Stimulated activated CD4-positive, alpha-beta T cell treated with anti-CD3 and anti-CD28 coated beads, TNF-alpha, amount 100 ng/mL, for 48 hours (primary cell): ENCODE measurements at places on chromosomes 3 and 15.

GRCh38 chr3:123058505-123058904 lies 8.3 kb upstream of the PDIA5 start:
- DNase-seq, result no peak

DNA sequence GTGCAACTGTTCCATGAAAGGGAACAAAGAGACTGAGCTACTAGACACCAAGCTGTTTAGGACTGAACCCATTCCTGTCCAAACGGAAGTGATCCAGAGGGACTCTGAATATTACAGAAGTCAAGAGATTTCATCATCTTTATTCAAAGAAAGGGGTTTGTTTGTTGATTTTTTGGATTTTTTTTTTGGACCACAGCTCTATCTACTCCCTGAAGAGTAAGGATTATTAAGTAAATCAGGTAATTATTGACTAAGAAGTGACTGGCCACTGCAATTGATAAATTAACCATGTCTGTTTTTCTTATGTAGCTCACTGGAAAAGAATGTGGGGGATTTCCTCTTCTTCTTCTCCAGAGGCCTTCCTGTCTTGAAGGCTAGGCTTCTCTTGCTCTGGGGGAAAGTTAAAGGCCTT lies 146.6 kb upstream of the TPM1 start:
- DNase-seq, result no peak

DNA sequence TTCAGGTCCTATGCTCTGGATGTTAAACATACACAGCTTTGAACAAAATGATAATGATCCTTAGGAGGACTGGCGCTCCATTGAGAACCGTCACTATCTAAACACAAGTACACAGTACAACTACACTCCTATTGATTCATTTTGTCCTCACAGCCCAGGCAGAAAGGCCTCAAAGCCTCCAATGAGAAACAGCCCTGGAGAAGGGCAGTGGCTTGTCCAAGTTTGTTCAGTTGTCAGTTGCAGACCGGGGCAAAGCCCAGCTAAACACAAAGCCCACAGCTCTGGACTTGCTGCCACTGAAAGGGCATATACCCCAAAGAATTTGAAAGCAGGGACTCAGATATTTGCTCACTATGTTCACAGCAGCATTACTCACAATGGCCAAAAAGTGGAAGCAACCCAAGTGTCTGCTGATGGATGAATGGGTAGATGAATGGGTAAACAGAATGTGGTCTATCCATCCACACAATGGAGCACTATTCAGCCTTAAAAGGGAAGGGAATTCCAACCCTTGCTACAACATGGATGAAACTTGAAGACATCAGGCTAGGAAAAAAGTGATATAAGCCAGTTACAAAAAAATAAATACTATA lies 34.7 kb downstream of the NUP210 start:
- DNase-seq, result no peak

GRCh38 chr3:12752102-12752501 lies 7.0 kb downstream of the TMEM40 start:
- no peak for DNase-seq
